ENCODE measurements at places on chromosomes 3 and 15.

GRCh38 chr15:38689522-38689921, 124.9 kb upstream of the RASGRP1 start:
- DNase-seq, result no peak

DNA sequence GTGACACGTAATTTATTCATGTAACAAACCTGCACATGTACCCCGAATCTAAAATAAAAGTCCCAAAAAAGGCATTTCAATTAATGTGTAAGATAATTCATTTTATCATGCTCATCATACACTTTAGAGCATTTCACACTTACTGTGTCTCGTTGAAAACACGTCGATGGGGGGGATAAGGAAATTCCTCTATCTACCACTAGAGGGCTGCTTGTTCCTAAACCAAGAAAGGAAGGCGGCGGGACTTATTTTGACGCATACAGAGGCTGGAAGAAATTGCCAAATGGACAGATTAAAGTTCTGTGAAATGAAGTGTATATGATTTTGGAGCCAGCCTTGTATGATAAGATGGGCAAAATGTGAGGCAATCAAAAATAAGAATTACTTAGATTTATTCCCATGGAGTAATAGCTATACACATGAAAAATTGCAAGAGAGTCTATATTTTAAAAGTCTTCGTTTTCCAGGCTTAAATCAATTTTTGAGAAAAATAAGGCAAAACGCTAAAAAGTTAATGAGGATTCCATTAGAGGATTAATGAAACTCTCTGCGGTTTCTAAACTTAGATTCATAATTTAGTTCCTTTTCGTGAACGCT, 346.8 kb downstream of the CNTN3 start:
- no peak for DNase-seq

GRCh38 chr15:58731756-58732535, 17.6 kb downstream of the ADAM10 start:
- no peak for DNase-seq

- DNase-seq, result no peak
Measured at GRCh38 chr3:117998071-117998470, 1036.6 kb downstream of the IGSF11 start.

DNA sequence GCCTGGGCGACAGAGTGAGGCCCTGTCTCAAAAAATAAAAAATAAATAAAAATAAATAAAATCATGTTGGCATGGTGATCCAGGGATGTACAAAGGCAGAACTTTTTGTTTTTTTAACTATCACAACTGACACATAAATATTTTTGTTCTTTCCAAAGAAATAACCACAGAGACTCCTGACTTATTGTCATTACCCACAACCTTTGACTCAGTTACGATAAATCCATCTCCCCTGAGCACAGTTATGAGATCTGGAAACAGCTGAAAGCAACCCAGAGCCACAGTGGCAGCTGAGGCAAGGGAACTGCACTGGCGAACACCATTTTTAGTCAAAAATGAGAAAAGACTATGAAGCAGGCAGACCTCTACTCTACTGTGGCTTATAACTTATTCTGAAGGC, 24.0 kb downstream of the OSBPL10 start:
- no peak for DNase-seq

DNA sequence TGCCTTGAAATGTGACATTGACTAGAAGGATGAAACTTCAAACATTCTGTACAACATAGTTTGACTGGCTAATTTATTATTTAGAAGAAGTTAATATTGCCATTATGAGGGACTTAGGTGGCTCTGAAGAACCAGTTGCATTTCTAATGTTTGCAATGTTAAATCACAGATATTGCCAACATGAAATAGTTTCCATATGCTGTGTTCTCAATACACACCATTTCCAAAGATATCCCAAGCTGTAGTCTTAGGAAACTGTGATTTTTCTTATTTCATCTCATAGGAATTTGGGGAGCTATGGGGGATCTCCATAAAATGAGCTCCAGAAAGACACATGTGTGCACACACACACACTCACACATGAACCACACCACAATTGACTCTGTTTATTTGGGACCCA, 36.3 kb downstream of the ALG1L2 start:
- no peak for DNase-seq

GRCh38 chr3:146593776-146594175, 11.4 kb downstream of the PLSCR5 start:
- DNase-seq, result no peak

- DNase-seq, result no peak
Measured at GRCh38 chr3:142858043-142858442, 30.8 kb downstream of the PCOLCE2 start.

GRCh38 chr15:59812250-59812870, 123.2 kb upstream of the BNIP2 start:
- no peak for DNase-seq

GRCh38 chr3:194339356-194339755, 11.8 kb downstream of the CPN2 start:
- no peak for DNase-seq

DNA sequence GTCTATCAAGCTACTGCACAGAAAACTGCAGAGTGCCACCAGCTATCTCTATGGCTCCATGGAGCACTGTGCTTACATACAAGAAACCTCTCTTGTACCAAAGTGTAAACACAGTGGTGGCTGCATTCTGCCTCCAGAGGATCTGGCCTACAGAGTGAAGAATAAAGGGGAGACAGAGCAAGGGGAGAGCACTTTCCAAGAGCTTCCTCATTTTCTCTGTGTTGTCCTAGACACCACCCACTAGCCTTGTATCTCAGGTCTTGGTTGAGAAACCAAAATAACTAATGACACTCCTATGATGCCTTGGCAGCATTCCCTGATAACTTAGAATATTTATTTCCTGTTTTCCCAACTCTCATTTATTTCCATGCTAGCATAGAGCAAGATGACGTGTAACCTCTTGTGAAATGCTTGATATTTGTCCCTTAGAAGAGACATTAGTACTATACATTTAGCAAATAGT, 56.9 kb upstream of the PHLDB2 start:
- no peak for DNase-seq

DNA sequence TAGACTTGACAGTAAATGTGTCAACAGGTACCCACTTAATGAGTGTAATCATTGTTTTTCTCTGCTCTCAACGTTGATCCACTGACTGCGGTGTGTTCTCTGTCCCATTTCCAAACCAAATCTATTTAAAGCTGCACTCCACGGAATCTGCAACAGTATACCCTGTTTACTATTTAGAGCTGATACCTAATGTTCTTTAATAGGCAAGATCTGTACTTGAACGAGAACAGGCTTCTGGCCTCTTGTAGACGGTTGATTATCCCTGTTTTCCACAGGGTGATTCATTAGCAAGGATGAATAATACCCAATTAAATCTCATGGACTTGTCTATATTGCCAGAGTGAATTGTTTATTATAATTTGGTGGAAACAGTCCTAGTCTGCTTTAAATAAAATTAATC, 189.9 kb downstream of the LPP start:
- DNase-seq, result no peak

GRCh38 chr3:48504051-48504946, at the start of gene SHISA5:
TSS of gene SHISA5 (minus strand) at chr3:48504174. CDS start at chr3:48504094, 80 bp downstream.
- peak; percentile 46 for DNase-seq

GRCh38 chr3:30426293-30426993, 180.0 kb upstream of the TGFBR2 start:
- DNase-seq, result no peak

DNA sequence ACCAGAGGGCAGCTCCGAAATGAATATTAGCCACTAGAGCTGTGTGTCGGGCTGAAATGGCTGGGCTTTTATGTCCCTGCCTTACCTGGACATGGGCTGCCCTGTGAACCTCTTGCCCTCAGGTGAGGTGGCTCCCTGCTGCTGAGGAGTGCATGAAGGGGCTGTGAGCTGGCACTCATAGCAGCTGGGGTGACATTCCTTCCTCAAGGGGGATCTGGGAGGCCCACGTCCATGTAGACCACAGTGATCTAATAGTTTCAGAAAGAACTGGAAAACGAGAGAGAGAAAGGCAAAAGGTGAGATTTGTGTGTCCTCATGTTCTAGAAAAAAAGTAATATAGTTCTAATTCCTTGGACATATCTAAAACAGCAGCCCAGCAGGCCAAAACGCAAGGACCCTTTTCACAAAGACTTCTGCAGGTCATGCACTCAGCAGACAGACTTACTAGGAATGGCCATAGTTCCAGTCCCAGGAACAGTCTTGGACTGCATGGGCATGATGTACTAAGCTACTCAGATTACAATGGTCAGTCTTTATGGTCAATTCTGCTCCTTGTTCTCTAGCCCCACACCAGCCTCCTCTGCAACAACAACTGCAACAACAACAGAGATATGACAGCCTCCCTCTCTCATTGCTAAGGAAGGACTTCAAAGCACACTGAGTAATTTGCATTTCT, 10.8 kb upstream of the SLC24A5 start:
- no peak for DNase-seq

DNA sequence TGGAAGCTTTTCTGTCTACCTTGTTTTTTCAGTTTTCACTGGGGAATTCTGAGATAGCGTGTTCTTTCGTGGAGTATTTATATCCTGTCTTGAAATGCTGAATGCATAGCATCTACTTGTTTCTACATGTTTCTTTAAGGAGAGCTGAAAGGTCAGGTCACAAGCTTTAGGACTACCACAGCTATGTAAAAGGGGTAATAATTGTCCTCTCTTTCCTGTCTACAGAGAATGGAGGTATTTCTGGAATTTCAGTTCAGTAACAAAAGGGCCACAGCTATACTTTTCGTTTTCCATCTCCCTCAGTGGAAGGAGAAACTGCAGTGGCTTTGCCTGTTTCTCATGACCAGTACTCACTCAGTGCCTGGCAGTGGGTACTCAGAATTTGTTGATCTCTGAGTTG, 4.7 kb downstream of the INAFM2 start:
- no peak for DNase-seq
